ENCODE measurements at places on chromosomes 11 and 22. TPM values are rescaled to one million over a fixed set of nuclear protein-coding genes. Genes with fewer than 3 reads are reported as not detected.

TEX12 gene
- 0.17 TPM for total RNA-seq

NXPE1 gene
- total RNA-seq, result not detected

MALAT1 gene
- total RNA-seq, result 14,068 TPM

KCNJ5 gene
- 0.51 TPM for total RNA-seq

AP2A2 gene
- total RNA-seq, result 19.8 TPM

DNA sequence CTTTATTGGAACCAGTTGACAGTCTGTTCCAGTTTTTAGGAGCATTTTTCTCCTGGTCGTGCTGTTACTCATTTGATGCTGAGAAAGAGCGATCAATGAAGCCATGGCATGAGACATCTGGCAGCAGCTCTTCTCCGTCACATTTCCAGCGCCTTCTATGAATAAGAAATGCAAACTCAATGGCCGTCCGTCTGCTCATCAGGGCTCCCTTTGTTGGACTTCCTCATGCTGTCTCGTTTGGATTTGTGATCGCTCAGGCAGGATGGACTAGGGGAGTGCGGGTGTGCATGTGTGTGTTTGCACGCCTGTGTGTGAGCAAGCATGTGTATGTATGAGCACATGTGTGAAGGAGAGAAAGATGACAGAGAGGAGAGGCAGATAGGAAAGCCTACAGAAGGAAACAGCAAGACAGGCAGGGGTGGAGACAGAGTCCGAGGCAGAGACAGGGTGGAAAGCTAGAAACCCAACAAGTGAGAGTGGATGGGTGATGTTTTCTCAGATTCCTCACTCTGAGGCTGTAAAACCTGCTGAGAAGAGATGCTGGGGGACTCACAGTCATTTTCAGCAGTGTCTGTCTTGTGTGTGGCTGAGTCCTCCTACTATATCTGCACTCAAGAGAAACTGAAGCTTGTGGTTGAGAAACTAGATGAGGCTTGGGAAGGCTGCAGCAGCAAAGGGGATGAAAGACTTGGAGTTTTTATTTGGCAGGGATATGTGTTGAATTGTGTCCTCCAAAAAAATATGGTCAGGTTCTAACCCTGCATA, 56.0 kb upstream of the CLMP start:
- no peak for DNase-seq
- peaks cover 10% of the 10 kb centered on the region for H3K4me1 ChIP-seq
- H3K27me3 ChIP-seq, result no peaks in the 10 kb centered on the region

DNA sequence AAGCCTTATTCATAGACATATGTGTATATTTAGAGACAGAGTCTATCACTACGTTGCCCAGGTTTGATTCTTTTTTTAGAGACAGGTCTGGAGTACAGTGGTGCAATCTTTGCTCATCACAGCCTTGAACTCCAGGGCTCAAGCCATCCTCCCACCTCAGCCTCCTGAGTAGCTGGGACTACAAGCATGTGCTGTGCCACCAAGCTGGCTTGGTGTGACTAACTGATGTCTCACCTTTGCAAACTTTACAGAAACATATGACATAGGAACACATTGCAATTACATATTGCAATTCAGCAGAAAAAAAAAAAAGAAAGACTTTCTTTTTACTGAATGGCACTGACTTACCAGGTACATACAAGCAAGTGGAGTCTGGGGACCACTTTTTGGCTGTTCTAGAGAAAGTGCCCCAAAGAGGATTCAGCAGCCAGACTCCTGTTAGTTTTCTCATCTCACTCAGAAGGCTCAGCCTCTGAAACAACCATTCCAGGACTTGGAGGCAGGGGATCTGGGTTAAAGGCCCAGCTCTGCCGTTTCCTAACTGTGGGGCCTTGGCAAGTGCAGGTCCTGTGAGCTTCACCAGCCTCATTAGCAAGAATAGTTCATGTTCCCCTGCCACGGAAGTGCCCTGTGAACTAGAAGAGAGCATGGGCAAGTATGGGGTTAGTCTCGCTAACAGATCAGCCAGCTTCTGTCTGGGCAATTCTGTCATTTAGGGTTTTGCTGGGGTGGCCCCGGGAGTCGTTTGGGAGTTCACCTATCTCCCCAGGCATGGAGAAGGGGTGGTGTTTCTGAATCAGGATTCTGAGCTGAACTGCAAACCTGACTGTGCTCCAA, 11.3 kb upstream of the NFAM1 start:
- peaks cover 7% of the 10 kb centered on the region for H3K4me1 ChIP-seq
- no peaks in the 10 kb centered on the region for H3K36me3 ChIP-seq
- H3K27me3 ChIP-seq, result no peaks in the 10 kb centered on the region
- no peak overlapping the region for H3K4me3 ChIP-seq

DNA sequence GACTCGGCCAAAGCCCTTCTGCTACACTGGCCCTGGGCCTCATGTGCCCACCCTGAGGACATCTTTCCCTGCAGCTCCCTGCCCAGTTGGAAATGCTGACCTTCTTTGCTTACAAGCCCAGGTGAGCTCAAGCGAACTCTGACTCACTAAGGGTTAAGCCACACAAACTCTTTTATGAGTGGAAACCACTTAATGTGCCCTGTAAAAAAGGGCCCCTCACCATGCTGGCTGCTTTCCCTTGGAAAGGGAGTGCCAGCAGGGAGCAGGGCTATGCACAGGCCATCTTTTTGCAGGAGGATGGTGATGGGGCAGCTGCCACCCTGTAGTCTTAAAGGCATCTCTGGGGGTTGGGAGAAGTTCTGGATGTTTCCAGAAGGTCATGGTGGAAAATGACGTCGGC, 18.7 kb downstream of the EHF start:
- no peak overlapping the region for H3K27ac ChIP-seq
- H3K27me3 ChIP-seq, result no peaks in the 10 kb centered on the region
- no peak overlapping the region for H3K4me3 ChIP-seq
- H3K4me1 ChIP-seq, result no peaks in the 10 kb centered on the region
- no peaks in the 10 kb centered on the region for H3K36me3 ChIP-seq
- DNase-seq, result no peak

- H3K4me1 ChIP-seq, result peaks cover 16% of the 10 kb centered on the region
- H3K4me3 ChIP-seq, result no peak overlapping the region
- H3K36me3 ChIP-seq, result no peaks in the 10 kb centered on the region
- no peak for DNase-seq
- no peaks in the 10 kb centered on the region for H3K27me3 ChIP-seq
Observed at GRCh38 chr11:57279116-57279515, 42.1 kb upstream of the APLNR start.

DNA sequence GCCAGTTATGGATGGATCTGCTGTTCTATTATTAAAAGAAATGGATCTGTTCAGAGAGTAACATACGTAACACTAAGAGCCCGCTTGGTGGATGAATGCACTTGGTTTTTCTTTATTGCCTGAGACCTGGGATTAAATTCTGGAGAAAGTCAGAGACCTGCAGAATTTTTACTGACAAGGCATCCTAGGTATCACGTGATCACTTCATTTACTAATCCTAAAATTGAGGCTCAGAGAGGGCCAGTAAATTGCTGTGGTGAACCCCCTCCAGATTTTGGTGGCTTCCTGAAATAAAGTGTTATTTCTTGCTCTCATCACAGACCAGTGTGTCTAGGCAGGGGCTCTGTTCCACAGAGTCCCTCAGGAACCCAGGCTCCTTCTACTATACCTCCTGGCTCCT, 187.9 kb upstream of the LARGE1 start:
- no peaks in the 10 kb centered on the region for H3K27me3 ChIP-seq
- H3K4me1 ChIP-seq, result no peaks in the 10 kb centered on the region
- no peaks in the 10 kb centered on the region for H3K36me3 ChIP-seq
- DNase-seq, result no peak
- H3K4me3 ChIP-seq, result no peak overlapping the region

- H3K4me1 ChIP-seq, result no peaks in the 10 kb centered on the region
- no peak overlapping the region for H3K27ac ChIP-seq
- no peak overlapping the region for H3K4me3 ChIP-seq
- peaks cover 6% of the 10 kb centered on the region for H3K36me3 ChIP-seq
- no peaks in the 10 kb centered on the region for H3K27me3 ChIP-seq
Observed at GRCh38 chr11:32108576-32108975, 17.7 kb downstream of the RCN1 start.

- H3K36me3 ChIP-seq, result no peaks in the 10 kb centered on the region
- peaks cover 3% of the 10 kb centered on the region for H3K4me1 ChIP-seq
- DNase-seq, result peak; percentile 92
- no peaks in the 10 kb centered on the region for H3K27me3 ChIP-seq
Observed at GRCh38 chr11:3854977-3855807, at the start of gene STIM1. Gene STIM1 (plus strand): TSS chr11:3855664. CDS start chr11:3856271, 607 bp downstream.

DNA sequence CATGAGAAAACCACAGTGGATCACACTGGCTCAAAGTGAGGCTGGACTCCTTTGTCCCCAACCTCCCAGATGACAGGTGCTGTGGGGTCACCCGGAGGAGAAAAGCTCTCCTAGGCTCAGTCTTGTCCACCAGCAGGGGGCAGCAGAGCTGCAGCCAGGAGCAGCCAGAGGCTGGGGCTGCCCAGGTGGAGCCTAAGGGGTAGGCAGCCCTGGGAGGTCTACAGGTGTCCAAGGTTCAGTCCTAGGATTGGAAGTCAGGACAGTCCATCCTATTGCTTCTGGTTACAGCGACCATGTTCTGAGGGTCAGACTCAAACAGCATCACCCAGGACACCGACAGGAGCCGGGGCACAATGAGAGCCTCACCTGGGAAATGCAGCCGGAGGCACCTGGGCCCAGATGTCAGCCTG, 77.6 kb upstream of the IGLL5 start:
- H3K4me1 ChIP-seq, result no peaks in the 10 kb centered on the region
- no peaks in the 10 kb centered on the region for H3K27me3 ChIP-seq
- no peak overlapping the region for H3K27ac ChIP-seq
- no peak overlapping the region for H3K4me3 ChIP-seq
- DNase-seq, result peak; percentile 11

DNA sequence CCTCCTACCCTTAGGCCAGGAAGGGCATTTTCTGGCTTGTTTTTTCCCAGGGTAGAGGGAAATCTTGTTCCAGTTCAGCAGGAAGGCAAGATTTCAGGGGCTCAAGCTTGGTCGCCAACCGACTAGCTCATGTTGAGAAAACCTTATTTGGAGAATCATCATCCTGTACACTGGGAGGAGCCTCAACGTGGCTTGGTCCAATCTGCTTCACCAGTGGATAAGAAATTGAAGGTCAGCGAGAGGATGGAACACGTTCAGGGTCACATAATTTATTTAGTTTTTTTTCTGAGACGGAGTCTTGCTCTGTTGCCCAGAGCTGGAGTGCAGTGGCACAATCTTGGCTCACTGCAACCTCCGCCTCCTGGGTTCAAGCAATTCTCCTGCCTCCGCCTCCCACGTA, 20.5 kb downstream of the FADS2 start:
- H3K27me3 ChIP-seq, result no peaks in the 10 kb centered on the region
- H3K36me3 ChIP-seq, result peaks cover 41% of the 10 kb centered on the region
- no peak overlapping the region for H3K27ac ChIP-seq
- DNase-seq, result no peak
- H3K4me1 ChIP-seq, result no peaks in the 10 kb centered on the region

GRCh38 chr11:93737904-93738612, 3.2 kb downstream of the TAF1D start:
- H3K4me3 ChIP-seq, result peak overlapping the region; percentile 78
- peak; percentile 37 for DNase-seq
- H3K36me3 ChIP-seq, result peaks cover 15% of the 10 kb centered on the region
- H3K4me1 ChIP-seq, result peaks cover 4% of the 10 kb centered on the region

Measured in fibroblast of lung (primary cell).